ENCODE measurements at places on chromosomes 3 and 15.

GRCh38 chr3:141368062-141368924 is at the start of gene ZBTB38:
ZBTB38 (plus strand) TSS chr3:141368504; CDS start chr3:141442389, 73,885 bp downstream.
- DNase-seq = peak; percentile 85

GRCh38 chr3:138474163-138474562 is 39.7 kb downstream of the ESYT3 start:
- no peak for DNase-seq

DNA sequence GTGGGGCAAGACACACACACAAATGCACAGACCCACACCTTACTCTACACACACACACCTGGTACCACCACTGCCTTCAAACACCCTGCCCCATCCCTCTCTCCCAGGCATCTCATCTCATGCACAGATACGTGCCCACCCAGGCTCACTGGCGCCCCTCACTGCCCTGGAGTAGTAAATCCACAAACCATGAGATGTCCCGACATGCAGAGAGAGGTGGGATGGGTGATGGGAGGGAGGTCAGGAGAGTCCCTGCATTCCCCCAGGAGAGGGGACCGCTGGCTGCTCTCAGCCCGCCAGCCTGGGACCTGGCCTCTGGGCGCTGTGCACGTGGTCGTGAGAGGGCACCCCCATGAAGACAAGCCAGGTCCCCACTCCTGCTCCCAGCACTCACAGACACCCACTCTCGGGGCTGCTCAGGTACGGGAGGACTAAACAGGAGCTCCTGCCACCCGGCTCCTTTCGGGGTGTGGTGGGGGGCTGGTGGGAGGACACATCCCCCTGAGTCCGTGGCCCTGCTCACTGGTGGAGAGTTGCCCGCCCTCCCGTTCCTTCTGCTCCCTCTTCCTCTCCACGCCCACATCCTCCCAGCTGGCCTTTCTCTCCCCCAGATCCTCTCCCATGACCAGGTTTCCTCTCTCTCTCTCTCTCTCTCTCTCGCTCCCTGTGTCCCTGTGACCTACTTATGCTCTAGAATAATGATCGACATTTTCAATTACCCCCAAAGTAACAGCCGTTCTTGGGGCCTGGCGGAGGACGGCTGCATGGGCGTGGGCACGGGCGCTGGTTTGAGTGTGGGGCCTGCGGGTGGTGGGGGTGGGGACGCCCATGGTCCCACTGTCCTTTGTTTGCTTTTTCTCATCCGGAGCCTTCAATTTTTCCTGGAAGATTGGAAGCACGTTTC is 18.9 kb upstream of the CSPG4 start:
- DNase-seq = no peak

GRCh38 chr15:34239151-34239808 is 14.5 kb downstream of the EMC4 start:
- DNase-seq = peak; percentile 68

DNA sequence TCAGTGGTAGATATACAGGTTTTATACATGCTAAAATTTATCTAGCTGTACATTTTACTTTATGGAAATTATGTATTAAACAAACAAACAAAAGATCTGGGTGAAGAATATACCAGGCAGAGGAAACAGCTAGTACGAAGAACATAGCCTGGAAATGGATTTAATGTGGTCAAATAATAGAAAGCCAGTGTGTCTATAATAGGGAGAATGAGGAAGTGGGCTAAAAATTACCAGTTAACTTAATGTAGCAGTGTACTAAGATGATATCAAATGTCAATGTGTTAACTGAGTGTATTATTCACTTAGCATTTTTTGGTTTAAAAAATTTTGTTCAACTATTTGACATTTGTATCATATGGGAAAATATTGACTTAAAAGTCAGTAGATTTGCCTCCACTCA is 22.8 kb upstream of the SLC15A2 start:
- DNase-seq = no peak

GRCh38 chr3:39651993-39652739 is 157.2 kb upstream of the MYRIP start:
- no peak for DNase-seq

- DNase-seq = no peak
These were observed 19.7 kb upstream of the CCDC174 start for GRCh38 chr3:14631687-14632441.
